H7 (cell line): ENCODE measurements at places on chromosomes 6 and 20. TPM values are rescaled to one million over a fixed set of nuclear protein-coding genes. Genes with fewer than 3 reads are reported as not detected.
A peak's percentile ranks its signal among the peaks of the same experiment; 100 is the strongest.

The LKAAEAR1 gene
- 0.45 TPM in 1 of 2 replicates, not detected in the other for total RNA-seq

The RHAG gene
- 0.07 TPM in 1 of 2 replicates, not detected in the other for total RNA-seq

The CST2 gene
- not detected in 2 replicates for total RNA-seq

The BPIFB2 gene
- total RNA-seq: not detected in 2 replicates

The TAGAP gene
- total RNA-seq: not detected in 2 replicates

The FOXA2 gene
- 6.4 and 19.3 TPM in 2 replicates for total RNA-seq

The IGF2R gene
- 27.9 and 29.4 TPM in 2 replicates for total RNA-seq

The GNAS gene
- 683 and 685 TPM in 2 replicates for total RNA-seq

The DEFB118 gene
- not detected in 2 replicates for total RNA-seq

The THEMIS gene
- total RNA-seq: not detected in 2 replicates

The CCHCR1 gene
- total RNA-seq: 54.0 and 74.8 TPM in 2 replicates

The EMILIN3 gene
- total RNA-seq: 6.2 and 7.9 TPM in 2 replicates

The PEDS1 gene
- 45.3 and 47.7 TPM in 2 replicates for total RNA-seq

The HLA-G gene
- 0.41 and 0.48 TPM in 2 replicates for total RNA-seq

The KCNK15 gene
- 0.14 TPM in 1 of 2 replicates, not detected in the other for total RNA-seq

The RIMS1 gene
- total RNA-seq: 0.70 and 1.6 TPM in 2 replicates

GRCh38 chr20:33257237-33257636 lies 21.4 kb downstream of the BPIFA1 start:
- DNase-seq: no peak

- DNase-seq: no peak
Measured at GRCh38 chr6:154232013-154232910, 124.3 kb downstream of the IPCEF1 start.

DNA sequence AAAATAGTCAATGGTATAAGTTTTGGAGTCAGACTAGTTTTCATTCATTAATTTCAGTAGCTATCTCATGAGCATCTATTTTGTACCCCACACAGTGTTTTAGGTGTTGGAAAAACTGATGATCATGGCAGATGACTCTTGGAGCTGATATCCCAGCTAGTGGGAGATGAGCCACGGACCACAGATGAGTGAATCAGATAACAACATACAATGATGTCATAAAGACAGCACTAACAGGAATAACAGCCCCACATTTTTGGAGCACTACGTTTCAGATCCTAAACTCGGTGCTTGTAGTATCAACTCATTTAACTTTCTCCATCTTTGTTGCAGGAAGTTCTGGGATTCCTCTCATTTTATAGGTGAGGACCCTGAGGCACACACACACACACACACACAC lies 67.8 kb upstream of the EDN3 start:
- no peak for DNase-seq

DNA sequence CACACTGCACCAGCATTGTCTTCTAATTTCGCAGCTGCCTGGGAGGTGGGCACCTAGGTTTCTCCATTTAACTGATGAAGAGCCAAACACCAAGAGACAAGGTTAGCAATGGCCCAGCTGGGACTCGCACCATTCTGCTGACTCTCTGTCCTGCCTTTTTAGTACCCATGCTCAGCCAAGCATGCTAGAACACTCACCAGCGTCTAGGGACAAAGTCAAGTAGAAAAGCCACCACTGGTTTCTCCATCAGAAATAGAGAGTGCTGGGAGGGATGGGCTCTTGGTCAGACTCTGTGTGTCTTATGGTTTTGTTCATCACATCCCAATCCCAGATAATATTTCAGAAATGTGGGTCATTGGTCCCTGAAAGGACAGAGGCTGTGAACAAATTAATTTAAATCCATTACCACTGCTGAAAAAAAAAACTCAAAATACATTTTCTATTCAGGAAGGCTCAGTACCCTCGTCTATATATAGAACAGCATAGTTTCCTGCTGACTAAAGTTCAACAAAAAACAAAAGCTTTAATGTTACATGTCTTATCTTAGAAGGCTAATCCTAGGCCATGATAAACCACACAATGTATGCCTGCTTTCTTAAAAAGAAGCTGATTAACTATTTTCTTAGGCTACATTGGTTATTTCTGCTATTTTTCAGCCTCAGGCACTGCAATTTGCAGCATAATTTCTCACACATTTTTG lies 111.0 kb downstream of the TBC1D7 start:
- DNase-seq: no peak

- peak; percentile 62 for DNase-seq
Measured at GRCh38 chr6:150334790-150335783, 33.7 kb upstream of the IYD start.

- DNase-seq: peak; percentile 4
Measured at GRCh38 chr6:145214570-145214969, 520.8 kb downstream of the EPM2A start.

- no peak for DNase-seq
Measured at GRCh38 chr6:51927450-51927849, 160.0 kb downstream of the PKHD1 start.

DNA sequence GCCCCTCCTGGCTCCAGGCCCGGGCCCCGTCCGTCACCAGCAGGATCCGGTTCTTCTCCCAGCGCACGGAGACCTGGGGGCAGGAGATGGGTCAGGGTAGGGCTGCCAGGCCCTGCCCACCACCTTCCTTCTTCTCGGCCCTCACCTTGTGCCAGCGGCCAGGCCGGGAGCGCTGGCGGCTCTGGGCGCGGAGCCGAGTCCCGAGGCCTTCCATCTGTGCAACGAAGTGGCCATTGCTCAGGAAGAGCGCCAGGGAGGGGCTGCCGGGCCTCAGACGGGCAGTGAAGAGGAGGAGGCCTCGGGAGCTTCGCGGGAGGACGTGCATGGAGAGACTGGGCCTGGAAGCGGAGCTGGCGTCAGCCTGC lies 7.9 kb downstream of the ADRM1 start:
- DNase-seq: peak; percentile 70

DNA sequence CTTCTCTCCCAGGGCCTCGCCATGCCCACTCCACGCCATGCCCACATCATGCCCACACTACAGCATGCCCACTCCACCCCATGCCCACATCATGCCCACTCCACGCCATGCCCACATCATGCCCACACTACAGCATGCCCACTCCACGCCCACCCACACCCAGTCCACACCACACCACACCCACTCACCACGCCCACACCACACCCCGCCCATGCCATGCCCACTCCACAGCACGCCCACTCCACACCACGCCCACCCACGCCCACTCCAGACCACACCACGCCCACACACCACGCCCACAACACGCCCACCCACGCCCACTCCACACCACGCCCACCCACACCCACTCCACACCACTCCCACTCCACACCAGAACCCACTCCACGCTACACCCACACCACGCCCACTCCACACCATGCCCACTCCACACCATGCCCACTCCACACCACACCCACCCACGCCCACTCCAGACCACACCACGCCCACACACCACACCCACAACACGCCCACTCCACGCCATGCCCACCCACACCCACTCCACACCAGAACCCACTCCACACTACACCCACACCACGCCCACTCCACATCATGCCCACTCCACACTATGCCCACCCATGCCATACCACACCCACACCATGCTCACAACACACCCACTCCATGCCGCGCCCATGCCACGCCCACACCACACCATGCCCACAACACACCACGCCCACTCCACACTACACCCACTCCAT lies 88.6 kb downstream of the ERMARD start:
- DNase-seq: no peak

GRCh38 chr6:54700158-54700557 lies 146.4 kb upstream of the FAM83B start:
- no peak for DNase-seq

GRCh38 chr20:62303340-62304226 lies 786 bp downstream of the ADRM1 start:
- DNase-seq: no peak

GRCh38 chr20:18879262-18879661 lies 65.7 kb downstream of the SCP2D1 start:
- no peak for DNase-seq

DNA sequence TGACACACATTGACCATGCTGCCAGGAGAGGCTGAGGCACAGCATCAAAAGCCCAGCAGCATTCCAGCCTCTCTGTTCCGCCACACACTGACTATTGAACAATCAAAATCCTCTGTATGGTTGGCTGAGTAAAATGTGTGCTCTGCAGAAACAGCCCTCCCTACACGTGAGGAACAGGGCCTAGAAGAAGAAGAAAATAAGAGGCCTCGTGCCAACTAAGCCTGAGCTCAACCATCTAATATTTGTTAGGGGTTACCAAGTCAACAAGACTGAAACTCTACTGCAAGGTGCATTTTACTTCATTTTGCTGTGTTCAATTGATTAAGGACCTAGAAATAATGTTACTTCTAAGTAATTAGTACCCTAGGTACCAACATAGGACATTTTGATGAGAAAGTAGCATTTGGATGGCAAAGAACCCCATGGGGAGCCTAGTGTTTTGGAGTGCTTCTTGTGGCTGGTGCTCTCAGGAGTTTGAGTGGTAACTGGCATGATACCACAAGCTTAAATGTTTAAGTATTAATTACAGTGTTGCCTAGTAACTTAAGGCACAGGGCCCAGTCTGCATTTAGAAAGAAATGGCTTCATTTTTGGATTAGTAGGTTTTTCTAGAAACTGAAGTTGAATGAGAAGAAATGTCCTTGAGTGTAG lies 146.6 kb upstream of the PLN start:
- no peak for DNase-seq

DNA sequence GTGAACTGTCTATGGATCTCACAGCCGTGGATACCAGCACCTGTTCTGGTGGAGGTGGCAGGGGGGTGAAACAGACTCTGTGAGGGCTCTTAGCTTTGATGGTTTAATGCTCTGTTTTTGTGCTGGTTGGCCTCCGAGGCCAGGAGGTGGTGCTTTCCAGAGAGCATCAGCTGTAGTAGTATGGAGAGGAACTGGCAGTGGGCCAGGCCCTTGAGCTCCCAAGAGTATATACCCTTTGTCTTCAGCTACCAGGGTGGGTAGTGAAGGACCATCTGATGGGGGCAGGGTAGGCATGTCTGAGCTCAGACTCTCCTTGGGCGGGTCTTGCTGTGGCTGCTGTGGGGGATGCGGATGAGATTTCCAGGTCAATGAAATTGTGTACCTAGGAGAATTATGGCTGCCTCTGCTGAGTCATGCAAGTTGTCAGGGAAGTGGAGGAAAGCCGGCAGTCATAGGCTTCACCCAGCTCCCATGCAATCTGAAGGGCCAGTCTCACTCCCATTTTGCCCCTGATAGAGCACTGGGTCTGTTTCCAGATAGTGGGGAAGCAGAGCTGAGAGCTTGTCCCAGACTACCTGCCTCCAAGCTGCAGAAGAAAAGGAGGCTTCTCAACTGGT lies 102.7 kb upstream of the AHI1 start:
- no peak for DNase-seq

DNA sequence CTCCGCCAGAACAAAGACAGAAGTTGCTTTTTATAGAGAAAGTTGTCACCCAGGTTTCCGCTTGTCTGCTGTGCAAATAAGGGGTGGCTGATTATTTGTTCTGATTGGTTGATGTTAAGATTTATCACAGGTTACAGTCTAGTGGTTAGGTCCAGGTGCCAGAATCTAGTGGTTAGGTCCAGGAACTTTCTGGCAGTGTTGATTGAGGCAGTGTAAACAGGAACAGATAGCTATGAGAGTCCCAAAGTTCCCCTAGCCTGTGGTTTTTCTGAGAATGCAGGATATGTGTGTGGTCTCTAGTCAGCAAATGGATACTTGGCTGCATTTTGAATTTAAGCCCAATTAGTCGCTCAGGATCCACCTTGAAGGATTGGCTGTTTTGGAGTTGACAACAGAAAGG lies 148.0 kb downstream of the TMEM200A start:
- DNase-seq: no peak

DNA sequence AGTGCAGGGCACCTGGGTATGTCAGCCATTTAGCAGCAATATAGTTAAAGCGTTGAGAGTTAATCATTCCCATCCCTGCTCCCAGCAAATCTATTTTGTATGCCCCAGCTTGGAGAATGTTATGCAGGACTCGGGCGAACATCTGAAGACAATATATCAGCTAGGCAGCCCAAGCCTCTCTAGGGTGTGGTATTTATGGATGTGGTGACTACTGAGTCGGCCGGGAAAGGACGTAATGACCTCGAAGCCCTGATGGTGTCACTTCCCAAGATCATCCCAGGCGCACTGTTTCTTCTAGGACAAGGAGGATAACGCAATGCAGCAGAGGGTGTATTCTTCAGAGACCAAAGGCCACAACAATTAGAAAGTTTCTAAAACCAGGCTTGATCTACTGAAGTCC lies 63.6 kb upstream of the FAM184A start:
- DNase-seq: no peak

DNA sequence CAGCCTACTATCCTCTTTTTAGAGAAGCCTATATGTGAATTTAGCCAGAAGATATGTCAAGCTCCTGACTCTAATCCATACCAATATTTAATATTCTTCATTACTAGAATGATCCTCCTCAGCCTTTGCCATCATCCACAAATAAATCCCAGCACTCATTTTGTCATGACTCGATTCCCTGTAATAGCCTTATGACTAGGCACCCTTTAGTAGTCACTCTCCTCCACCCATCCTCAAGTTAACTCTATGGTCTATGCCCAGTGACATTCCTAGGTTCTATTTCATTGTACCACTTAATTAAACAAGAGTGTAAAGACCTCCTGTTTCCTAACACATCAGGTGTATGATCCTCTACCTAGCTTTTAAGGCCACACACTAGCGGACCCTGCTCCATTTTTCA lies 450.4 kb upstream of the CITED2 start:
- DNase-seq: no peak

DNA sequence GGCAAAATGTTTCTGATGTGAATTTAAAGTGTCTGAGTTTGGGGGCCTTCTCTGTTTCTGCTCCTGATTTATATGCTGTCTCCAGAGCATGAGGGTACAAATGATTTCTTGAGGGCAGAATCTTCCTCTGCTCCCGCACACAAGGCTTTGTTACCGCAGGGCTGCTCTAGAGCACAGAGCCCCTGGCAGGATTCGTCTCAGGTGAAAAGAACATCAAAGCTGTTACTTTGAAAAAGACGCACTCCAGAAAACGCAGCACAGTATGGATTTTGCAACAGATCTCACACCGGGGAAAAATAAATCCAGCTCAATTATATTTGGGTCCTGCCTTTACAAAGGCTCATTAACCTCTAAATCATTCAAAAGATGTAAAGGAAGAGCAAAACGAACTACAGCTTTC lies 577.3 kb downstream of the PRKN start:
- DNase-seq: no peak

- DNase-seq: no peak
Measured at GRCh38 chr6:113315879-113316278, 541.3 kb upstream of the MARCKS start.

GRCh38 chr20:8385247-8385646 lies 253.2 kb downstream of the PLCB1 start:
- no peak for DNase-seq
